ENCODE measurements at places on chromosomes 11 and 22.
A peak's percentile ranks its signal among the peaks of the same experiment; 100 is the strongest.

- DNase-seq, result no peak
Measured at GRCh38 chr11:130623670-130624668, 175.5 kb downstream of the ADAMTS15 start.

DNA sequence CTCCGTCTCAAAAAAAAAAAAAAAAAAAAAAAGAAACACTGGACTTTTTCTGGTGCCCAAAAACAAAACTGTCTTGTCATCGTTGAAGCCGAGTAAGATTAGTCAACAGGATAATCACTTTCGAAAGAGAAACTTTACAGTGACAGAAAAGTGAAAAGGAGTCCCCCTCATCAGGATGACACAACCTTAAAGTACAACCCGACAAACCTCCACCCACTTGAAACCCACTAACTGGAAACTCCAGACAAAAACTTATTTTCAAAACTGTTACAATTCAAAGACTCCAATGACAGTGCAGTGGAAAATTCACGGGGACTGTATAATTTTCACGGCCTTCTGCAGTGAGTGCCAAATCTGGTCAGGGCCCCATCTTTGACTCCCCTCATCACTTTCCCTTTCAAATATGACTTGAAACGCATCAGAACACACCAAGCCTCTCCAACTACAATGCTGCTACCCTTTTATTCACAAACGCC, 1.3 kb downstream of the DENND5A start:
- peak; percentile 65 for DNase-seq

- DNase-seq, result no peak
Measured at GRCh38 chr22:37036655-37037377, 14.7 kb upstream of the KCTD17 start.

- DNase-seq, result peak; percentile 26
Measured at GRCh38 chr22:38222797-38223119, 21.0 kb downstream of the MAFF start.

DNA sequence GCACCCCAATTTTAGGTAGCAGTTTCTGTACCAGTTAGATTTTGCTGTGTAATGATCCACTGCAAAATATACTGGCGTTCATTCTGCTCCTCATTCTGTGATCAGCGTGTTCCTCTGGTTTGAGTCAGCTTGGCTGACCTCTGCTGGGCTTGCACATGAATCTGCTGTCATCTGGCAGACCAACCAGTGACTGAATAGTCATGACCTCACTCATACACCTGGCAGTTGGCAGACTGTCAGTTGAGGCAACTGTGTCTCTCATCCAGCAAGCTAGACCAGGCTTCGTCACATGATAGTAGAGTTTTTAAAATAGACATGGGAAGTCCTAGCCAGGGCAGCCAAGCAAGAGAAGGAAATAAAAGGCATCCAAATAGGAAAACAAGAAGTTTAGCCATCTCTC, 316.3 kb upstream of the LARGE1 start:
- DNase-seq, result no peak

GRCh38 chr11:117020869-117021564, 77.2 kb downstream of the SIK3 start:
- DNase-seq, result no peak

DNA sequence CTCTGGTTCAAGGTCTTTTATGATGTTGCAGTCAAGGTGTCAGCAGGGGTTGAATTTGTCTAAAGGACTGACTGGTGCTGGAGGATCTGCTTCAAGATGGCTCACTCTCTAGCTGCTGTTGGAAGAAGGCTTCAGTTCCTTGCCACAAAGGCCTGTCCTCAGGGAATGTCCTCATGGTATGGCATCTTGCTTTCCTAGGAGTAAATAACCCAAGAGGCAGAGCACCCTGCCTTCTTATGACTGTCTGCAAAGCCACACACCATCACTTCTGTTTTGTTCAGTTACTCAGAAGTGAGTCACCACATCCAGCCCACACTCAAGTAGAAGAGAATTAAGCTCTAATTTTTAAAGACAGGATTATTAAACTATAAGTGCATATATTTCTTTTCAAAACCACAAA, 45.2 kb downstream of the PLAAT5 start:
- no peak for DNase-seq

DNA sequence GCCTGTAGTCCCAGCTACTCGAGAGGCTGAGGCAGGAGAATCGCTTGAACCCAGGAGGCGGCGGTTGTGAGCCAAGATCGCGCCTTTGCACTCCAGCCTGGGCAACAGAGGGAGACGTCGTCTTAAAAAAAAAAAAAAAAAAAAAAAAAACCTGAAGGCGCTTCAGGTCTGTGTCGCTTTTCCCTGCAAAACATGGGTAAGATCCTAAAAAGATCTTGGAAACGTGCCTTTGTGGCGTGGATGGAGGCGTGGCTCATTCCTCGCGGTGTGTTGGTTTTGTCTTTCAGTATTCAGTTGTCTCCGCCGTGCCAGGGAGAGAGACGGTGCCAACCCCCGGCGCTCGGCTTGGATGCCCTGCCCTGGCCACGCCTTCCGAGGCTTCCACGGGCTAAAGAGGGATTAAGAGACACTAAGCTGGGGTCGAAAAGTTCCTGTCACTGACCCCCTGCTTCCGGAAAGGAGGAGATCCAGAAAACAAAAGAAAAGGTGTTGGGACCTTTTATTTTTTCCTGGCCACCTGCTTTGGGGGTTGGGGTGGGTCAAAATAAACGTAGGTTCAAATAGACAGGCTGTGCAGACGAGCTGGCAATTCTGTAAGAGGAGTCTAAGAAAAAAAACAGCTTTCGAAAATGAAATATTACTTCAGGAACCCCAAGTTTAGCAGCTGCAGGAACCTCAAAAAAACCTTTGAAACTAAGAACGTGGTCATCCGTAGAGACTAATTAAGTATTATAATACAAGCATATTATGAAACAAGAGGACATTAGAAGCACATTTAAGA, 1.1 kb upstream of the SLC35F2 start:
- peak; percentile 38 for DNase-seq

- peak; percentile 12 for DNase-seq
Measured at GRCh38 chr11:63911440-63911839, 5.5 kb downstream of the RCOR2 start.

GRCh38 chr22:41968601-41969000, 642 bp upstream of the SEPTIN3 start:
- DNase-seq, result peak; percentile 42

- no peak for DNase-seq
Measured at GRCh38 chr11:65442842-65443331, 20.3 kb downstream of the NEAT1 start.

GRCh38 chr11:56624661-56625110, 10.0 kb upstream of the OR5M1 start:
- DNase-seq, result peak; percentile 71

- no peak for DNase-seq
Measured at GRCh38 chr11:7533199-7534041, 19.6 kb downstream of the PPFIBP2 start.

- peak; percentile 8 for DNase-seq
Measured at GRCh38 chr11:85809191-85809590, 1.8 kb downstream of the SYTL2 start.

DNA sequence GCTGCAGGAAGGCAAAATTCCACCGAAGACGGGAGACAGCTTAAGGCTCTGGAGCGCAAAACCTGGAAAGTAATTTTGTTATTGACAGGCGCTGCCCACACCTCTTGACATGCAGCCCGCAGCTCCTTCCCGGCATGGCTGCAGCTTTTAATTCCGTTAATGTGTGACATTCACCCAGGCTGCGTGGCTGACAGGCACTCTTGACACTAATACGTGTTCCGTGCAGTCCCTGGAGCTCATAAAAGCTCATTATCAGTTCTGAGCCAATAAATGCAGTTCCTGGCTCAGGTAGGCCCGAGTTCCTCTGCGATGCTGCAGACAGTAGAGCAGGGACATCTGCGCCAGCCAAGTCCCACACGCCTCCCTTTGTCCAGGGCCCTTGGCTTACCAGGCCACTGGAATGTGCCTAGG, 34.8 kb downstream of the TSPAN18 start:
- DNase-seq, result no peak

- DNase-seq, result peak; percentile 9
Measured at GRCh38 chr11:71542879-71543777, 5.1 kb upstream of the KRTAP5-9 start.

- no peak for DNase-seq
Measured at GRCh38 chr11:70631624-70632047, 233.3 kb downstream of the CTTN start.

- no peak for DNase-seq
Measured at GRCh38 chr11:8105666-8106065, 24.7 kb downstream of the TUB start.

- DNase-seq, result peak; percentile 95
Measured at GRCh38 chr22:23072911-23073491, 2.7 kb downstream of the GNAZ start.

GRCh38 chr11:132427611-132428010, 1057.2 kb downstream of the NTM start:
- DNase-seq, result no peak

GRCh38 chr11:57905439-57905838, 118.2 kb upstream of the OR9Q1 start:
- peak; percentile 91 for DNase-seq

DNA sequence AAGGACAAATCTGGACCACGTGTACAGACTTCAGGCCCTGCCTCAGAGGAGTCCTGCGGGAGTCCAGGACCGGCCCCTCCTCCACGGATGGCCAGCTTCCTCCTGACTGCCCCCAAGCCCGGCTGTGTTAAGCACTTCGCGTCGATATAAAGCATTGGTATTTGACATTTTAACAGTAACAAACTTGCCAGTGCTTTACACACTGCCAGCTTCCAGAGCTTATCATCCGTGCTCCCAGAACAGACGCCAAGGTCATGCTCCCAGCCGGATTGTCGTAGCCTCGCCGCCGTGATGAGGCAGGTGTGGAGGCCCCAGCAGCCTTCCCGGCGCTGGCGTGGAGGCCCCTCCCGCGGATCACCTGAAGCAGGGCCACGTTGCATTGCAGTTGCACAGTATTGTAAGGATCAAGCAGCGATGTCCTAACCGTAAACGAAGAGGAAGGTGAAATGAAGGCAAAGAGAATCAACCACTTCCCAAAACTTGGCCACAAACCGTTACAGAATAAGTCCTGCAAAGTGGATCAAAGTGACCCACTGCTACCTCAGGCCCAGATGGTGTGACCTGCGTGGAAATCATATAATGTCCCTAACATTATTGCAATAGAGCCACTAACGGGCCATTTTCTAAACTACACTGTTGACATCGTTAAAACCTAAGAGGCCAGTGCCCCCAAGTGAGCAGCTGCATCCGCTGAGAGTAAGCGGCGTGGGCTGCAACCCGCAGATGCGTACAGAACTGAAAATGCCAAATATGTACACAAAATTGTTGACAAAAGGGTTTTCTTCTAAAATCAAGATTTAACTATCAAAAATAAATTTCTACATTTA, 51.6 kb downstream of the CERK start:
- no peak for DNase-seq

GRCh38 chr11:80163011-80163410, 722.2 kb upstream of the TENM4 start:
- DNase-seq, result no peak

GRCh38 chr11:7004482-7004881, 15.7 kb downstream of the ZNF214 start:
- DNase-seq, result peak; percentile 9

GRCh38 chr11:78044706-78045105, 19.0 kb upstream of the THRSP start:
- peak; percentile 82 for DNase-seq

DNA sequence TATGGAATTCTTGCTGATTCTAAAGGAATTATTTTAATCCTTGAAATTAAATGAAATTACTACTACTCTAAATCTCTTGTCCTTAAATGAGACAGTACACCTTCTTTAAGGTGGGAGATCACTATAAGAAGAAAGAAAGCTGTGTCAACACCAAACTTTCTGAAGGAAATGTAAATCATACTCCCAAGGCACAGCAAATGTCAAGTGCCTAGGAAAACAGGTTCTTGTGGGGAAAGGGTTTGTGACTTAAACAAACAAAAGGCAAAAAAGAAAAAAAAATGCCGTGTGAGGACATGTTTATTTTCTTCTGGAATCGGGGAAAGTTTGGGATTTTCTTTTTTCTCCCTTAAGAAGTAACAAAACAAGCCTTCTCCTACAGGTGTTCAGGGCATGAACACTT, 745.1 kb downstream of the DLG2 start:
- no peak for DNase-seq

GRCh38 chr11:14542324-14542723, 22.1 kb upstream of the PSMA1 start:
- DNase-seq, result no peak

DNA sequence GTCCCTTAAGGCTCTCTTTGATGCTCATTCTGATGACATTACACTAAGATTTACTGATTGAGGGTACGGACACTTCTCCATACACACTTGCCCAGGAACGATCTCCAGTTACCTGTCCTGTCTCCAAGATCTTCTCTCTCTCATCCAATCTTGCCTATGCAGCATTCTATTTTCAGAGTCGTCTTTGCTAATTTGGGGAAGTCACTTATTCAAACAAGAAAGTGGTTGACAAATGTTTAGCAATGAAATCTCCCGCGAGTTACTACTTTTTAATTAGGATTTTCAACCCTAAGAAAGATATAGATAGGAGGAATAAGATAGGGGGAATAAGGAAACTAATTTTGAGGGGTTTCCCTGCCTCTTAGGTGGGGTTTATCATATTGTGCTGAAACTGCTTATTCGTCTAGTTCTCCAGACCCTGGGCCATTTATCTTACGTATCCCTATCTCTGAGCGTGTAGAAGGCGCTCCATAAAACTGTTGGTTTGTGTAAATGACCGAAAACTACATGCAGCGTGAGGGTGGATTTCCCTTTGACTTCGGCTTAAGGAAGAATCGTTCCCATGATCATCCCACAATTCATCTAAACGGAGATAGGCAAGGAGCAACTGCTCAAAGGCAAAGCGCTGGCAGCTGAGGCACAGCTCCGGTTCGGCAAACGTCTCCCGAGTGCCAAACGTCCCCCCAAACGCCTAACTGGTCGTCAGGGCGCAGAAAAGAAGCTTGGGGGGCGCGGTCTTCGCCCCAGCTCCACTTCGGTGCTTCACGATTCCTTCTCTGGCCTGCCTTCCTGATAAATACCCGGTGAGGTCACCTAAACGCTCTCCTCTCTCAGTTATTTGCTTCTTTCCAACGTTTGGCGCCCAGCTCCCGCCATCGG, 804 bp downstream of the APIP start:
- DNase-seq, result no peak

DNA sequence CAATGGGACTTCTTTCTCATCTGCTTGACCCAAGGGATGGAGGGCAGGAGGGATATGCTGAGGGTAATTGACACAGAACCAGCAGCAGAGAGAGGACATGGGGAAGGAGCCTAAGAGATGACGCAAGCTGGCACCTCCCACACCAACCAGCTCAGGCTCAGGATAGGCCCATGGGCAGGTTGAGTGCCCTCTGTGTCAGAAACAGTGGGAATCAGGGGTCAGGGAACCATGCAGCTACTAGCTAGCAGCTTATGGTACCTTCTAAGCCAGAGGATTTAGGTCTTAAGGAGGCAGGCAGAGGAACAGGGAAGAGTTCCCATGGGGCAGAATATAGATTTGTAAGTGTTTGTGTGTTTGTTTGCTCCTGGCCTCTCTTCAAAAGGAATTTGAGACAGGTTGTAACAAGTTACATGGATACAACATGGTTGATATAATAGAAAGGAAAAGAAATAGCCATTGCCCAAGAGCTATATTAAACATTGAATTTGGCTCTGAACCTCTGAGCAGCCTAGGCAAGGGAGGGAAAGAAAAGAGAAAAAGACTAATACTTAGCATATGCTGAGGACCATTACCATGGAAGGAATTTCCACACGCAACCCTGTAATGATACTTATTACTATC, 39.9 kb upstream of the NAV2 start:
- DNase-seq, result no peak
